ENCODE measurements at places on chromosomes 12 and 14. TPM values are rescaled to one million over a fixed set of nuclear protein-coding genes. Genes with fewer than 3 reads are reported as not detected.
A peak's percentile ranks its signal among the peaks of the same experiment; 100 is the strongest.

DNA sequence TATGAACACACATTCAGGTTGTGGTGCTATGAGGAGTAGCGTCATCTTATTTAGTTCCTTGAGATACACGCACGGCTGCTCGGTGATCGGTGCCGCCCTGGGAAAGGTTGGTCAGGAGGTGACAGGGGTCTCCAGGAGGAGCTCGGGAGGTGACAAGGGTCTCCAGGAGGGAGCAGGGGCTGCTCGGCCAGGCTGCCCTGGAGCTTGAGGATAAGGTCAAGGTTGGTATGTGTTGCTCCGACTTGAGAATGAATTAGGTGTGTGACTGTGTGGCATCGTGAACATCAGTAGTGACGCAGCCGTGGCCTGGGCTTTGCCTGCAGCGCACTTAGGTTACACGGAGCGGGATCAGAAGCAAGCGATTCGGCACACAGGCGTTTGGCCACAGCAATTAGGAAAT is 36.2 kb downstream of the CCDC92 start:
- no peaks in the 10 kb centered on the region for H3K4me1 ChIP-seq
- H3K4me3 ChIP-seq, result no peak overlapping the region
- no peak for DNase-seq

GRCh38 chr12:114767906-114768722 is 84.1 kb upstream of the TBX3 start:
- H3K27me3 ChIP-seq, result no peaks in the 10 kb centered on the region
- H3K4me1 ChIP-seq, result peaks cover 10% of the 10 kb centered on the region
- H3K27ac ChIP-seq, result no peak overlapping the region
- H3K36me3 ChIP-seq, result no peaks in the 10 kb centered on the region

DNA sequence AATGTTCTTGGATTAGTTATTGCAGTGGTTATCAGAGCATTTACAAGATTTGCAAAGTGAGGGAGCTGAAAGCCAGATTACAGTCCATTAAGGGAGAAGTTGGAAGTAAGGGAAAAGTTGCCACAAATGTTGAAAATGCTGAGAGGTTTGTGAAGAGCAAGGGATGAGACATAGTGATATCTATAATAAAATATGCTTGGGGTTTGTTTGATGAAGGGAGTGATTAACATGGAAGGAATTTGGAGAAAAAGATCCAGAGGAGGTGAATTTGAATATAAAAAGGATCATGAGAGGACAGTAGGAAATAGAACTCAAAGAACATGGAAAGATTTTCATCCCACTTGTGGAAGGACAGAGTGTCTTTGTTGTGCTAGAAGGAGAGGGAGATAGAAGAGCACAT is 19.3 kb upstream of the CCER1 start:
- H3K36me3 ChIP-seq, result no peaks in the 10 kb centered on the region
- peaks cover 2% of the 10 kb centered on the region for H3K4me1 ChIP-seq
- no peaks in the 10 kb centered on the region for H3K27me3 ChIP-seq
- no peak overlapping the region for H3K4me3 ChIP-seq
- H3K27ac ChIP-seq, result no peak overlapping the region
- DNase-seq, result no peak

GRCh38 chr14:33545696-33546095 is 405.2 kb downstream of the EGLN3 start:
- no peak for DNase-seq
- H3K4me1 ChIP-seq, result no peaks in the 10 kb centered on the region
- H3K27ac ChIP-seq, result no peak overlapping the region
- H3K27me3 ChIP-seq, result no peaks in the 10 kb centered on the region
- no peaks in the 10 kb centered on the region for H3K36me3 ChIP-seq
- H3K4me3 ChIP-seq, result no peak overlapping the region

GRCh38 chr12:32399370-32400113 is at the start of gene FGD4:
Gene FGD4, plus strand, starts transcription at chr12:32399558.
- peaks cover 31% of the 10 kb centered on the region for H3K27me3 ChIP-seq
- no peak within 1 kb of the TSS for H3K27ac ChIP-seq
- no peaks in the 10 kb centered on the region for H3K36me3 ChIP-seq
- peak within 1 kb of the TSS; percentile 62 for H3K4me3 ChIP-seq
- DNase-seq, result peak; percentile 81
- peaks cover 11% of the 10 kb centered on the region for H3K4me1 ChIP-seq

- no peaks in the 10 kb centered on the region for H3K27me3 ChIP-seq
- DNase-seq, result no peak
- peaks cover 9% of the 10 kb centered on the region for H3K4me1 ChIP-seq
- no peak overlapping the region for H3K27ac ChIP-seq
- H3K4me3 ChIP-seq, result no peak overlapping the region
These were observed 159.6 kb downstream of the BTG1 start for GRCh38 chr12:91986084-91986483.

GRCh38 chr12:132218527-132218875 is 74.2 kb downstream of the NOC4L start:
- DNase-seq, result no peak
- H3K36me3 ChIP-seq, result no peaks in the 10 kb centered on the region
- peaks cover 24% of the 10 kb centered on the region for H3K4me1 ChIP-seq
- no peak overlapping the region for H3K4me3 ChIP-seq

DNA sequence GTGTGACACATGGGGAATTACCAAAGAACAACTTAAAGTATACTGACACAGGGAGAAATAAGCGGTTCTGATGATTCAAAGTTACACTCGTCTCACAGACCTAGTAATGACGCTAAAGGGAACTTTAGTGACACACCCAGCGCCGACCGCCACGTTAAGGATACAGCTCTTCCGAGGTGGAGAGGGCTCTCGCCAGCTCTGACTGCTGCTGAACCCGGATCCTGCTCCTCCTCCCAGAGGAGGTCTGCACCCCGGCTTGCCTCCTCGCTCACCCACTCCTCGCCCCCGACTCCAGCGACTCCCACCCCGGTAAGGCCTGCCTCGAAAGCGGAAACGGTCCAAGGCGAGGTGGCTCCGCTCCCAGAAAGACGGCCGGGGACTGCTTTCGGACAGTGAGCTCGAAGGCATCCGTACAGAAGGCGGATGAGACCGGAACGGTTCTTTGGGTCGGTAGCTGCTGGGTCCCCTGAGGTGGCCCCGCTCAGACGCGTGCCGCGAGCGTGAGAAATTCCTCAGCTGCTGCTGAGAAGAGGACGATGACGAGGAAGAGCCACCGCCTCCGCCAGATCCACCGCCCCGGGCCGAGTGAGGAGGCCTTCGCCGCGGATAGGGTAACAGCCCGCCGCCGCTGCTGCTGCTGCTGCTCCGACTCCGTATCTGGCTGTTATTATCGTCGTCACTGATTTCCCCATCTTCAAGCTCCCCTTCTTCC is 643 bp downstream of the ZFC3H1 start:
- H3K4me3 ChIP-seq, result peak overlapping the region; percentile 95
- peak; percentile 83 for DNase-seq
- H3K27ac ChIP-seq, result peak overlapping the region; percentile 99
- H3K4me1 ChIP-seq, result peaks cover 7% of the 10 kb centered on the region
- H3K27me3 ChIP-seq, result no peaks in the 10 kb centered on the region

DNA sequence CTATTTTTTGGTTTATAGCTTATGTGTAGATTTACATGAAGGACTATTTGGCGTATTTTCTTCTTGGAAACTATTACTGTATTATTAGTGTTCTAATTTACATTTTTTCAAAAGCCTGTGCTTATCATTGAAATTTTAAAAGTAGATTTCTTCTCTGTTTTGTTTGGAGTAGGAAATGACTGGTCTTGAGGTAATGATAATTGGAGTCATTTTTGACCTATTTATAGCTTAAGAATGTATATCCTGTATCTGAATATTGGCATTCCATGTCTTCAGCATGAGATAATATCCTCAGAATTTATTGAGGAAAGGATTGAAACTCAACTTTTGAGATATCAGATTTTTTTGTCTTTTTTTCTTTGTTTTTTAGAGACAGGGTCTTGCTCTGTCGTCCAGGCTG is 193.4 kb downstream of the ERC1 start:
- H3K4me1 ChIP-seq, result no peaks in the 10 kb centered on the region
- DNase-seq, result no peak
- no peaks in the 10 kb centered on the region for H3K27me3 ChIP-seq
- no peak overlapping the region for H3K4me3 ChIP-seq
- no peak overlapping the region for H3K27ac ChIP-seq

- peak; percentile 88 for DNase-seq
- H3K36me3 ChIP-seq, result no peaks in the 10 kb centered on the region
- no peaks in the 10 kb centered on the region for H3K27me3 ChIP-seq
- H3K27ac ChIP-seq, result no peak overlapping the region
- H3K4me1 ChIP-seq, result no peaks in the 10 kb centered on the region
These were observed 202.3 kb upstream of the SLC38A2 start for GRCh38 chr12:46574847-46575246.

DNA sequence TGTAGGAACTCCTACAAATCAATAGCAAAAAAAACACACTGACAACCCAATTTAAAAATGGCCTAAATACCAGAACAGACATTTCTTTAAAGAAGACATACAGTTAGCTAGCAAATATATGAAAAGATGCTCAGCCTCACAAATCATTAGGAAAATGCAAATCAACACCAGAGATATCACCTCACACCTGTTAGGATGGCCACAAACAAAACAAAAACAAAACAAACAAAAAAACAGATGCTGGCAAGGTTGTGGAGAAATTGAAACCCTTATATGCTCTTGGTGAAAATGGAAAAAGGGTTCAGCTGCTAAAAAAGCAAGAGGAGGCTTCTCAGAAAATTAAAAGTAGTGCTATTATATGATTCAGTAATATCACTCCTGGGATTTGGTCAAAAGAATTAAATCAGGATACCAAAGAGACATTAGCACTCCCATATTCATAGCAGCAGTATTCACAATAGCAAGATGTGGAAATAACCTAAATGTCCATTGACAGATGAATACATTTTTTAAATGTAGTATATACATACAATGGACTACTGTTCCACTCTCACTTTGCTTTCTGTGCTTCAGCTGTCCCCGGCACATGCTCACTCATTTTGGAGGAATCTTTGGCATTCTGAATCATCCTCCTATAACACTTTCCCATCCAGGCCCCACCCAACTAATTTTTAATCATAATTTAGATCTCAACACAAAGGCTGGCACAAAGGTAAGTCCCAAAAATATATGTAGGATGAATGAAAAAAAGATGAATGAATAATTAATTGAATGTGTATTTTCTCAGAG is 99.1 kb downstream of the SYT1 start:
- H3K27ac ChIP-seq, result no peak overlapping the region
- DNase-seq, result peak; percentile 21
- no peak overlapping the region for H3K4me3 ChIP-seq
- no peaks in the 10 kb centered on the region for H3K36me3 ChIP-seq

- no peak for DNase-seq
- H3K4me1 ChIP-seq, result no peaks in the 10 kb centered on the region
- no peak overlapping the region for H3K27ac ChIP-seq
- H3K27me3 ChIP-seq, result no peaks in the 10 kb centered on the region
These were observed 96.9 kb downstream of the AKAP6 start for GRCh38 chr14:32426028-32426427.

DNA sequence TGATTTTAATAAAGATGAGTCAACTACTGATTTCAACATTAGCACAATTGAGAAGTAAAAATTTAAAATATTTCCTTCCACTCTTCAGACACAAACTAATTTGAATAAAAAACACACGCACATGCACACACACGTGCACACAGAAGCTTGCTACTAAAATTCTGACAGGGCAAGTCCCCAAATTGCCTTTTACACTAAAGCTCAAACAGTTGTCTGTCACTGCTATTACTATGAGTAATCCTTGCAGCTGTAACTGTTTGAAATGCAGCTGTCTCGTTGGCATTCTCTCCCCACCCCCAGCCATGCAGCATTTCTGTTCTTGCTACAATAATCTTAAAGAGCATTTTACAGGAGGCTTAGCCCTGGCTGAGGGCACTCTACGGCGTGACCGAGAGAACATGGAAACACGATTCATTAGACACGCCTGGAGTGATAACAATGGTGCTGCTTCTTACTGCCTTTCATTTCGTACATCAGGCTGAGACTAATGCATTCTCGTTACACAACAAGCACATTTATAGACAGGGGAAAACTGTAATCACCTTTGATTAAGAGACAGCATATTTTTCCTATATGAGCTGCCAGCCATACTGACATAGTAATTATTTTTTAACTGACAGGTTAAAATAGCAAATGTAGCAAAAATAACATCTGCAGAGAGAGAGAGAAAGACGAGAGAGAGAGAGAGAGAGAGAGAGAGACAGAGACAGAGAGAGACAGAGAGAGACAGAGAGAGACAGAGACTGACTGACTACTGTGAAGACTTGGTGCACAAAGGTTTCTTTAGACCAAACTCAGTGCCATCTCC is 153.8 kb downstream of the MED13L start:
- no peaks in the 10 kb centered on the region for H3K27me3 ChIP-seq
- no peaks in the 10 kb centered on the region for H3K36me3 ChIP-seq
- DNase-seq, result peak; percentile 89

DNA sequence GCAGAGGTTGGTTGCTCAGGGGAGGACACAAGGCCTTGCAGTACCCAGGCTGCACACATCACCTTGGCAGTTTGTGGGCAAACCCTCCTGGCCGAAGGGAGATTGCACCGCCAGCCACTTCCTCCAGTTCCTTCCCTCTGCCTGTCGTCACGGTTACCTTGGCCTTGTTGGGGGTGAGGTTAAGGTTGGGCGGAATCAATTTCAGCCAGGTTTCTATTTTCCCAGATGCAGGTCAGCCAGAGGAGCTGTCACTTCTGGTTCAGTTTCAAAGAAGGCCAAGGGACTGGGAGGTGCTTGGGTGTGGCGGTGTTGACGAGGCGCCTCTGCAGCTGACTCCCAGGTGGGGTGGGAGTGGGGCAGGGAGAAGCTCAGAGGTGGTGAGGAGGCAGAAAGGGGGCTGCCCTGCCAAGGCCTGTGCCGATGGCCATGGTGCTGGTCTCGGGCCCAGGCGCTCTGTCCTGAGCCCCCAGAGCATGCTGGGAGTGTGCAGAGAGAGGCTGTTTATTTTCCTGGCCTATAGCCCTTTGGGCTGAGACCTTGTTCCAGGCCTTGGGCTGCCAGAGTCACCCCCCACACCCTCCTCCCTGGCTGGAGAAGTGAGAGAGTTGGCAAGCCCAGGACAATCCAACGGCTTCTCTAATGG is 31.4 kb downstream of the JDP2 start:
- H3K4me1 ChIP-seq, result peaks cover 42% of the 10 kb centered on the region
- H3K27ac ChIP-seq, result peak overlapping the region; percentile 37
- H3K27me3 ChIP-seq, result no peaks in the 10 kb centered on the region
- DNase-seq, result peak; percentile 60
- H3K4me3 ChIP-seq, result no peak overlapping the region

MGP gene
- total RNA-seq, result 500 TPM

PTPRR gene
- 2.0 TPM for total RNA-seq

KRT80 gene
- total RNA-seq, result 0.62 TPM

INHBC gene
- total RNA-seq, result not detected

STON2 gene
- 34.5 TPM for total RNA-seq

RBP5 gene
- 0.49 TPM for total RNA-seq

TEX52 gene
- not detected for total RNA-seq

Measured in muscle of leg (tissue), 16 donors.